ENCODE measurements at places on chromosomes 6 and 20.

DNA sequence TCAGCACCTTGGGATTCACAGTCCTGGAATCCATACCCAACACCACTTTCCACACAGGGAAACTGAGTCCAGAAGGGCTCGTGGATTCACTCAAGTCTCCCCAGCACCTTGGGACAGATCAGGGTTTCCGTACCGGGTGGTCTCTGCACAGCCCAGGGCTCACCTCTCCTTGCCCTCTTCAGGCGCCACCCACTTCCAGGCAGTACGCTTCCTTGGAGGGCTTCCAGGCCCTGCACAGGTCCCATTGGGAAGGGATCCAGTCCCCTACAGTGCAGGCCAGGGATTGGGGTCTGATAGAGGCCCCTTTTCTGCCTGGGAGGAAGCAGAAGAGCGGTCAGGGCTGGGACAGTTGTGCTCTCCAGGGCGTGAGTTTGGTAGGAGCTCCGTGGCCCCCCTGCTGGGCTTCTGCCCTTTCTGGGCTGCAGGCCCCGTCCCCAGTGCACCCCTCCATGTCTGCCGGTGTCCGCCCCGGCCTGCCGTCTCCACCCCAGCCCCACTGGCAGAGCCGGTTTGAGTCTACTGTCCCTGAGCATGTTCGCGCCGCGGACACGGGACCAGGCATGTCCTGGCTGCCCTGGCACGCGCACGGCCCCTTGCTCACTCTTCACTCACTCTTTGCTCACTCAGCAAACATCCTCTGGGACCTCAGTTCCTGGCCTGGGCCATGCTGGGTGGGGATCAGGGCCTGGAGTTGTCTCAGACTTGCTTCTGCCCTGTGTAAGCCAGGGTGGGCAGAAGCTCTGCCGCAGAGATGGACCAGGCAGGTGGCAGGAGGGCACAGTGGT is 12.6 kb downstream of the SRC start:
- DNase-seq: no peak

DNA sequence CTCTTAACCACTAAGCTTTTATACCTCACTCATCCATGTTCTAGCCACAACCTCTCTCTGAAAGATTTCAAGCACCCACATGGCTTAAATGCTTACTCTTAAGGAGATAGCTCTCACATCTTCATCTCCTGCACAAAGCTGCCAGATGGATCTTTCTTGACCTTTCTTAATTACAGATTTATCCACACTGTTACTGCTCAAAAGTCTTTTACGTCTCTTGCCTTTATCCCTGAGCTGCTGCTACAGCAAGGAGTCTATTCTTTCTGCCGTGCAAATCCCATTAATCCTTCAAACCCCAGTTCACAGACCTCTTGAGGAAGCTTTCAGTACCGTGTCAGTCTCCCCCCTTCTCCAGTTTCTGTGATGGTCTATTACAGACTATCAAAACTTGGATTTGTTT is 54.6 kb downstream of the B4GALT5 start:
- DNase-seq: no peak

GRCh38 chr6:151325075-151326050 is 66.0 kb downstream of the ZBTB2 start:
- peak; percentile 84 for DNase-seq

GRCh38 chr20:18571578-18571977 is 4.3 kb downstream of the SMIM26 start:
- no peak for DNase-seq

- no peak for DNase-seq
Measured at GRCh38 chr6:150229436-150230163, 86.8 kb downstream of the PPP1R14C start.

- no peak for DNase-seq
Measured at GRCh38 chr6:132130626-132131298, 179.6 kb upstream of the CCN2 start.

DNA sequence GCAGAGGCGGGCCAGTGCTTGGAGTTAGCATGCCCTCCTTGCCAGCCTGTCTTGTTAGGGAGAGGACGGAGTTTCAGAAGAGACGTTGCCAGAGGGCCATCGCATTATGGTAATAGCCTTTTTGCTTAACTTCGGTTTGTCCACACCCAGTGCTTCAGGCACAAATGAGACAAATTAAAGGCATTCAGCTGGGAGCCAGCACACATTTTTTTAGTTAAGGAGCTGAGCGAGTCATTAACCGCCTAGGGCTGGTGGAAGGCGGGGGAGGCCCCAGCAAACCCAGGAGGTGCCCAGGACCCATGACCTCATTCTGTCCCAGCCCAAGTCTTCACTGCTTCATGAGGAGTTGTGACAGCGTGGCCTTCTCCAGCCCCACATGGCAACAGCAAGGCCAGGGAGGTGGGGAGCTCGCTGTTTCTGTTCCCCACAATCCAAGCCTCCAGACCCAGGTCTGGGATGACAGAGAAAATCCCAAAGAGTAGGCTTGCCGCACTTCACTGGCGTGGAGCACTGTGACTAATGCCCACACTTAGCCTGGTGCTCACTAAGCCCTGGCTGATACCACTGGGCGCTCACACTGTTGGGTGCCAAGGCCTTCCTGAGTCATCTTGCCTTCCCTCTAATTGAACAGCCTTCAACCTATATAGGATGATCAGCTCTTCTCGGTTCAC is 237.1 kb downstream of the ANKRD60 start:
- DNase-seq: peak; percentile 39

DNA sequence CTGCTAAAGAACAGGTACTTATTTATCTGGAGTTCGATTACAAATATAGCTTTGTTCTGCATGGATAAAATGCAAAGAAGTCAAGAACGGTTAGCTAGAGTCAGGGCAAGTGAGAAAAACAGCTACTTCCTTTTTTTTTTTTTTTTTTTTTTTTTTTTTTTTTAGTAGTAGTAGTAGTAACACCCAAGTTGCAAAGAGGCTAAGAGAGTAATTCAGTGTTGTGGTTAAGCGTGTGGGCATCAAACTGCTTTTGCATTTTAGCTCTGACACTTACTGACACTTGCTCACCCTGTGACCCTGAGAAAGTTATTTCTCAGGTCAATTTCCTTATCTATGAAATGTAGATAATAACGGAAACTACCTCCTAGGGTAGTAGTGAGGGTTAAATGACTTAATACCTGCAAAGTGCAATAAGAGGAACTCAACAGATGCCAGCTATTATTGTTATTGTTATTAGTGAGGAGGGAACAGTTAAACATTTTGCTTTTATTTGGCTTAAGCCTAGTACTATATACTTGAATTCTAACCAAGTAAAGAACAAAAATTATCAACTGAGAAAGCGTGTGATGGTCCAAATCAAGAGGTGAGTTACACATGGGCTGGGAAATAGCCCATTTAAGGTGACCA is 86.7 kb upstream of the BACH2 start:
- DNase-seq: no peak

- DNase-seq: no peak
Measured at GRCh38 chr6:11632231-11632630, 94.7 kb downstream of the TMEM170B start.

DNA sequence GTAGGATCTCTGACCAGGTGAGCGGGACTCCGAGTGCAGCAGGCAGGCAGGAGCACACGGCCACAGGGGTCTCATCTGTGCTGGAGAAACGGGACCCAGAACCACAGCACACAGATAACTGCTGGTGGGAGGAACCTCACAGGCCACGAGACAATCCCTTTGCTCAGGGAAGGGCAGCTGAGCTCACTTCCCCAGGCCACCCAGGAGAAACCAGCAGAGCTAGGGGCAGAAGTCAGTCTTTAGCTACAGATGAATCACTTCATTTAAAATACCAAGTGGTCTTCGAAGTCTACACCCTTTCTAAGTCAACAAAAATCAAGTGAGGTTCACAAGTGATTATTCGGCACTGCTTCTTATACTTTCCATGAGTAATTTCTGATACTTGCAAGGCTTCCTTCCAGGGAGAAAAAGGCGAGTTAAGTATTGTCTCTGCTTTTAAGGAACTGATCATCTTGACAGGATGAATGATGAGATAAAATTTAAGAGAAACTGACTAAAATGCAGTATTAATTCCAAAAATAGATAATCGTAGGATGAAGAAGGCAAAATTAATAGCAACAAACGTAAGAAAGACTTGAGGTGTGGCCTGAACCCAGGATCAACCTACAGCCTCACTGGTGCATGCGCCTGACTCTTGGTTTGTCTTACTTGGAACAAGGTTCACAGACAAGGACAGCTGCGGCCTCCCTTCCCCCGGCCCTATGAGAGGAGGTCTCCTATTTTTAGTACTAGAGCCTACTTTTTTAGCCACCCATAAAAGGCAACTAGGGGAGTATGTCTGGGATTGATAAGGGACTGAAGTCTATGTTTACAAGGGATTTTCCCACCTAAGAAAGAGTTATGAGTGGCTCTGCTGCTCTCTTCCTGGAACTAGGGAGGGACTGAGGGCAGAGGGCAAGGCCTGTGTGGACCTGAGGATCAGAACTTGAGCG is 233.6 kb downstream of the TTLL2 start:
- peak; percentile 64 for DNase-seq

DNA sequence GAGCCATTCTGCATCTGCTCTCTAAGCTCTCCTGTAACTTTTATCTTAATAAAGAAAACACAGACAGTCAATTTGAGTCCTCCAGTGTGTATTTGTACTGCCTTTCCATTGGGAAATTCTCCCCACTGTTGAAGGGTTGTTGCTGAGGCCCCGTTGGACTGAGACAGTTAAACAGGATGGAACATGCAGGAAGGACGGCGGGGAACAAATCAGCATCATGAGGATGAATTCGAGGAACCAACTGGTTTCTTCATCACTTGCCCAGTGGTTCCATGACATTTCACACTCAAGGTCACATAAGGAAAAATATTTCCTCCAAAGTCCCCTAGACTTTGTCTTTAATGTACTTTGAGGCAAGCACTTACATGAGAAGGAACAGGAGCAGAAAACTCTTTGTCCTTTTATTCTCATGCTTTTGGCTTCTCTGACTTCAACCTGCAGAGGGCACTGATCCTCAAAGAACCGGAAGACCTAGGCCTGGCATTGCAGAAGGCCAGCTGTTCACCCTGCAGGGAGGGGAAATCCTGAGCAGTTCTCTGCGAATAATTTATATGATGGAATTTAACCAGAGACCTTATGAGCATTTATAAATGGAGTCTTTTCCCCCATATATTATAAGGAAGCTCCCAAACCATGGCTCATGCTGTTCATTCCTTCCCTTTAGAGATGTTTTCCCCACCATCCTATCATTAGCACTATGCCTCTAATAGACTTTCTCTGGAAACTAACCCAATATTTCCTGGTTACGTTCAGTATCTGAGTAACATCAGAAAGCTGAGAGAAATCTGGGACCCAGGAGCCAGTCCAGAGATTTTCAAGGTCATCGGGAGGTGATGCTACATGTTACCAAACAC is 55.2 kb upstream of the ADGRF1 start:
- no peak for DNase-seq

- DNase-seq: no peak
Measured at GRCh38 chr6:7787137-7787608, 61.3 kb downstream of the BMP6 start.

- no peak for DNase-seq
Measured at GRCh38 chr6:51261691-51262090, 443.0 kb downstream of the TFAP2B start.

DNA sequence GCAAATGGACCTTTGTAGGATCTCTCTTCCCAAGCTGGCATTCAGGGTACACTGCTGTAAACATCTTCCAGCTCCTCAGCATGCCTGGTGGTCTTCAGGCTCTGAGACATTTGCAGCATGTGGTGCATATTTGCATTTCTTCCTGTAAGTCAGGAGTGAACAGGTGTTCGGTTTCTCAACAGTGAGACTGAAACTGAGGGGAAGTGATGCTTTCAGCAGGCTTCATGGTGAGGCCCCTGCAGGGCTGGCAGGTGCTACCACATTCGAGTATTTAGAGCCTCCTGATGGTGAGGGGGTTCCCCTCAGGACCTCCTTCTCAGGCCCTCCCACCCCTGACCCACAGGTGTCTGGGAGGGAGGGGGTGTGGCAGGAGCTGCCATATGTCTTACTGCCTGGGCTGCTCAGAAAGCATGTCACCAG is 15.1 kb downstream of the MYBL2 start:
- DNase-seq: no peak

- DNase-seq: no peak
Measured at GRCh38 chr20:61697666-61698597, 367.7 kb downstream of the TAF4 start.

GRCh38 chr20:25546048-25546447 is 39.3 kb downstream of the NINL start:
- DNase-seq: no peak

DNA sequence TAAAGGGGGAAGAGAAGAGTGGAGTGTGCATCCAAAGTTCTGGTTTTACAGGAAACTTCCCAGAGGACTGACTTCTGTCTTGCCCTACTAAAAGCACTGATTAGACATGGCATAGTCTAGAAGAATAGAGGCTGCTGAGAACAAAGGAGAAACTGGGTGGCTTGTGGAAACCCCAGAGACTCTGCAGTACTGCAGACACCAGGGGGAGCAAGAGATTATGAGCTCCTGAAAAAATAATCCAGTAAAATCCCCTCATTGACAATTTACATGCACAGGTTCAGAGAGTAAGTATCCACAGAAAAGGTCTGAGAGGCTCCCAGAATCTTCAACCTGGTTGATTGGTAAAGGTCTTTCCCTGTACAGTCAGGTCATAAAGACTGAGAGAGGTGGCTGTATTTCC is 48.7 kb upstream of the CLVS2 start:
- DNase-seq: no peak

DNA sequence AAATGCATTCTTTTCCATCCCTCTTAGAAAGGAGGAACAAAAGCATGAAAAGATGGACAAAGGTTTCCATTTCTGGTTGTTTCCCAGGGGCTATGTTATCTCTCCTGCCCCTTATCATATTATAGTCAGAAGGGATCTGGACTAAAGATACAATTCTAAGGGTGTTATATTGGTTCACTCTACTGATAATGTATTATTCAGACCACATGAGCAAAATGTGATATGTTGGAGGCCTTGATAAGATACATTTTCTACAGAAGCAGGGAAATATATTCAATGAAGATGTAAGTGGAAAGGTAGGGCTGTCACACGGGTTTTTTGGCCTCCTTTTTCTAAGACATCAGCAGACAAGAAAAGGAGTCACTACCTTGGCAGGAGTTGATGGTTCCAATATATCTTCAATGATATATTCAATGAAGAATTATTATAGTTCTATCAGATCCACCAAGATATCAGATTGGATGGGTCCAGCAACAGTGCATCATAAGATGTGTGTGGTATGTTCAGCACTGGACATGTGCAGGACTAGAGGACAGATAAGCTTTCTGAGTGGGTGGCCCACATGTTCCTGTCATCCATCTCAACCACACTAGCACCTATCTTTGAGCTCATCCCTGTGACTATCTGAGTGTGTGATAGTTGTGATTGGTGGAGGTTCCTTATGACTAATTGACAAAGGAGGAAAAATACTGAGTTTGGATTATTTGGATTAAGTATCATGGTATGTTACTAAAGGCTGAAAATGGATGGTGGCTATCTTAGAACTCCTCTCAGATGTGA is 5.7 kb upstream of the ZKSCAN3 start:
- DNase-seq: no peak

- peak; percentile 93 for DNase-seq
Measured at GRCh38 chr6:43509984-43510826, at the start of gene LRRC73. LRRC73 (minus strand) TSS chr6:43510346; CDS start chr6:43509785, 561 bp downstream.

DNA sequence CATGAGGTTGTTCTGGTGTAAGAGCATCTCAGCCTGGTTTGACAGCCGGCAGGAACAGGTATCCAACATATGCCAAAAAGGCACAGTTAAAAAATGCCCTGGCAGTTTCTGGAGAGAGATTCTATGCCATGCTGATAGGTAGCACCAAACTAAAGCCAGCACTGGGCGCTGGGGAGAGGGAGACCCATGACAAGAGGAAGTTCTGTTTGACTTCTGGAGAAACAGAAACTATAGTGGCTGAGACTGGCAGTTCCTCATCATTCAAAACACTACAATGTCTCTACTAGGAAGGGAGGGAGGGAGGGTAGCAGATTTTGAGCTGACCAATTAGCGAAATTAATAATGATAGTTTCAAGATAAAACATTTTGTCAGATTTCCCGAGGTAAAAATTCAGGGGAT is 174.1 kb downstream of the ADAT2 start:
- DNase-seq: no peak

GRCh38 chr20:59588236-59588855 is 16.0 kb upstream of the PHACTR3 start:
- no peak for DNase-seq

All from sciatic nerve (tissue), 2 donors.